Thymus (tissue), 14 donors: ENCODE measurements at places on chromosomes 4 and X.

- no peak for DNase-seq
Observed at GRCh38 chr4:120070196-120070595, 3.5 kb upstream of the MAD2L1 start.

DNA sequence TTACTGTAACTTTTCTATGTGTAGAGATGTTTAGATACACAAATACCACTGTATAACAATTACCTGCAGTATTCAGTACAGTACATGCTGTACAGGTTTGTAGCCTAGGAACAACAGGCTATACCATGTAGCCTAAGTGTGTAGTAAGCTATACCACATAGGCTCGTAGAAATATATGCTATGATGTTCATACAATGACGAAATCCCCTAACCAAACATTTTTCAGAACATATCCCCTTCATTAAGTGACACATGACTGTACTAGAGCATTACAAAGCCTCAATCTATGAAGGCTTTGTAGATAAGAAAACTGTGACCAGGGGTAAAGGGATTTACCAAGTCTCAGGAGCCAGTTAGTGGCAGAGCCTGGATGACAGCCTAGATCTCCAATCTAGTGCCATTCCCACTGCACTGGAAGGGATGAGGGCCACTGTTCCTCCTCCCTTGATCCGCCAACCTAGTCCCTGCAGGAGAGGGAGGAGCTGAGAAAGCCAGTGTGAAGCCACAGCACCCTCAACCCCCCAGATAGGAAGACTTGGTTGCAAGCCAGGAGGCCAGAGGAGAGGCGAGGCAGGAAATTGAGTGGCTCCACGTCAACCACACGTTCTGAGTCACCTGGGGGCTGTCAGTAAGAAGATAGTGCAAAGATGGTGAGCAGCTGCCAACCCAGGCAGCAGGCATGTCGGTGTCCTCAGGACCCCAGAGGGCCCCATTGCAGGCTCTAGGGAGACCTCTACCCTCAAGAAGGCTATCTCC, 227.7 kb downstream of the BCOR start:
- DNase-seq, result peak; percentile 49

DNA sequence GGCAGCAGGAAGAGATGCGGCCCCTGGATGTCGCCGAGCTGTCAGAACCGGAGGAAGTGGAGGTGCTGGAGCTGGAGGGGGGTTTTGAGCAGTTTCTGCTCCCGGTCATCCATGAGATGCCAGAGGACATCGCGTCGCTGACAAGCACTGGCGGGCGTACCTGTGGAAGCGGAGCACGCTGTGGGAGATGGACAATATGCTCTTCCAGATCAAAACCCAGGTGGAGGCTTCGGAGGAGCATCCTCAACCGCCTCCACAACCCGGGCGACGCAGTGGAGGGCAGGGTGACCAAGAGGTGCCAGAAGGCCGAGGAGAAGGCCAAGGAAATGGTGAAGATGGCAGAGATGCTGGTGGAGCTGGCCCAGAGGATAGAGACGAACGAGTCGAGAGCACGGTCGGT, 7.6 kb upstream of the CCNQ start:
- DNase-seq, result no peak

GRCh38 chr4:152327606-152328453, 208.1 kb downstream of the FBXW7 start:
- DNase-seq, result no peak

DNA sequence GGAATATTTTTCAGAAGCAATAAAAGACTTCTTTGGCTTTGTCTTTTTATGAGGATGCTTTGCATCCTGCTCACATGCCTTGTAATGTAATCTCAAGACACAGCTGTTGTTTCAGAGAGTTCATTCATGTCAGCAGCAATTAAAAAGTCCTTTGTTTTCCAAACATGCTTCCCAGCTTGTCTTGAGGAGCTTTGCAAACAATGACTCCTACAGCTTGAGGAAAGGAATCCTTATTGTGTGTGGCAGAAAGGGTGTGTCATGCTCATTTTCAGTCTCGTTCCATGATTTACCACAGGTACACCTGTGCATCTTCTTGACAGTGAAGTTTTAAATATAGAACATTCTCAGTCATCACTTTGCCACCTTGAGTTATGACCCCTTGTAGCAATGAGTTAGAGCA, 139.2 kb upstream of the AADAT start:
- DNase-seq, result no peak

DNA sequence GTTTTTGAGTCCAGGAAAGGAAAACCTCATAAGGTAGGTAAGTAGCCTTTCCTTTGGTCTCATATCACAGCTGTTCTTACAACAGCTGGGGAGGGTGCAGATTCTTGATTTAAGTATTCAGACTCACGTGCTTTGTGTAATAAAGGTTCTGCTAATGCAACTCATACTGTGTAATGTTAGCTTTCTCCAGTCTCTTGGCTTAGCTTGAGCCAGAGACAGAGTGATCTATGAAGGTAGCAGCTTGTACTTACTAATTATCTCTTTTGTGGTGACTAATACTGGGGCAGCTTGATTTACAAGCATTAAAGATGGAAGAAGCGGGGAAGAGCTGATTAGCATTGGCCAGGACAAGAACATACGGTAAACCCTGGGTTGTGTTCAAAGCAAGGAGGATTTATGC, 80.3 kb downstream of the LNX1 start:
- no peak for DNase-seq

DNA sequence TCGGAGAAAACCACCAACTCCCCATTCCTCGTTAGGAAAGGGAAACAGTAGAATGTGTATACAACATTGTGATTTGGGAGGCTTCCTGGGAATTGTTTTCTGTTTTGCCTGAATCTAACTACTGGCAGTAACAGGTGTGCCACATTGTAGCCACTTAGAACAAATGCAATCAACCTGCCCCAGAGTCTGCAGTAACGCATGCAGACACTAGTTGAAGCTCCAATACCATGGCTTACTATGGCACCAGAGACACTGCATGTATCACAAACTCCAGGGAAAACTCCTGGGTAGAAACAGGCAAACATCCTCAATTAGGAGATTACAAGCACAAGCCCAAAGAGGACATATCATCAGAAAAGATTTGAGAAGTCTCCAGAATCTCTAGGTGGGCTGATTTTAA, 154.2 kb upstream of the NEIL3 start:
- DNase-seq, result no peak

DNA sequence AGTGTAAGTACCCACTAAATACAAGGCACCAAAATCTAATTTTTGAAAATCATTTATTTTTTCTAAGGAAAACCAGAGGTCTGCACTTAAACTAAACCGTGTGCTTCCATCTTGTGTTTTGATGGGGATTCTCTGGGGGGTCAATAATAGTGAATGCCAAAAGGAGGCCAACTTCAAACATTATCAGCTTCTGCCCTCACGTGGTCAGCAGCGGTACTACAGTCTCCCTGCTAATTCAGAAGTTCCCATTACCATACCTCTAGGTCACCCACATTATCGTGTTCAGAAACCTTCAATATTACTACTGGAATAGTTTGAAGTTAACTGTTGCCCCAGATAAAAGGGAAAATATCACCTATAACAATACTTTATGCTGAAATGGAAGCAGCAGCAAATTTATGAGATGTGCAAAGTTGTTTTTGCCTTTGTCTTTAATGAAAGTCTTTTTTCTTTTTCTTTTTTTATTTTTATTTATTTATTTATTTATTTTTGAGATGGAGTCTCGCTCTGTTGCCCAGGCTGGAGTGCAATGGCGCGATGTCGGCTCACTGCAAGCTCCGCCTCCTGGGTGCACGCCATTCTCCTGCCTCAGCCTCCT, 17.3 kb downstream of the CTPS2 start:
- no peak for DNase-seq
